ENCODE measurements at places on chromosomes 1 and 21.

DNA sequence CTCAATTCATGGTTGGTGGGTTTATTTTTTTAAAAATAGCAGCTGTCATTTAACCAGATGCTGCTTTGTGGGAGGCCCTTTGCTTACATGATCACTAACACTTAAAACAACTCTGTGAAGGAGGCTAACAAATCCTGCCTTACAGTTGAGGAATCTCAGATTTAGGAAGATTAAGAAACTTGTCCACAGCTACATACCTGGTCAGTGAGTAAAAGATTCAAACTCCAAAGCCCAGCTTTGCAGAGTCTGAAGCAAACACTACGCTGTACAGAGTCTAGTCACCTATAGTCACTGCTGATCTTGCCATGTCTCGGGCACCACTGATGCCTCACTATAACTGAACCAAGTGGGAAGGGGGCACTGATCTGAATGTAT is 535.4 kb downstream of the SMYD3 start:
- no peak for DNase-seq

GRCh38 chr1:59229138-59229537 is 67.8 kb upstream of the FGGY start:
- DNase-seq, result no peak

DNA sequence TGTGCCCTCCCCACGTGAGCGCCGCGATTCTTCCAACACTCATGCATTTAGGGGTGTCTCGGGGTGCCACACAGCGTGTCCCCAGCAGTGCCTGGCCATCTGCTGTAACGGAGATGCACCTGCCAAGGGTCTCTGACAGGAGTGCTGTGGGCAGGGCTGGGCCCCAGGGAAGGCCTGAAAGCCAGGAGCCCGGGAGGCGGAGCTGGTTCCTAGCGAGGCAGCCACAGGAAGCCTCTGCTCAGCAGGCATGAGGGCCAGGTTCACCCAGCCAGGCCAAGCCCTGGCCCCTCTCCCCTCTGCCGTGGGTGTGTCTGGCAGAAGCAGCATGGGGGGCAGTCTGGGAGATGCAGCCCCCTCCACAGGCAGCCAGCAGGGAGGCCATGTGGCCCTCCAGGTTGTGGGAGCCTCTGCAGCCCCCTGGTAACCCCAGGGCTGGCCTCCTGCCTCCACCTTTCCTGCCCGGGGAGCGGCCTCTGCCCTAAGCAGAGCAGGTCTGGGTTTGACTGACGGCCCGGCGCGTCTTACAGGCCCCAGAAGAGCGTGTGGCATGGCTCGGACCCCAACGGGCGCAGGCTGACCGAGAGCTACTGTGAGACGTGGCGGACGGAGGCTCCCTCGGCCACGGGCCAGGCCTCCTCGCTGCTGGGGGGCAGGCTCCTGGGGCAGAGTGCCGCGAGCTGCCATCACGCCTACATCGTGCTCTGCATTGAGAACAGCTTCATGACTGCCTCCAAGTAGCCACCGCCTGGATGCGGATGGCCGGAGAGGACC is 30.4 kb downstream of the SLC19A1 start:
- no peak for DNase-seq

GRCh38 chr21:42401154-42401553 is 2.5 kb upstream of the UBASH3A start:
- DNase-seq, result no peak

- DNase-seq, result no peak
These were observed 339.7 kb downstream of the PTPRC start for GRCh38 chr1:198978523-198978922.

- no peak for DNase-seq
These were observed 5.5 kb downstream of the ETNK2 start for GRCh38 chr1:204146309-204146708.

DNA sequence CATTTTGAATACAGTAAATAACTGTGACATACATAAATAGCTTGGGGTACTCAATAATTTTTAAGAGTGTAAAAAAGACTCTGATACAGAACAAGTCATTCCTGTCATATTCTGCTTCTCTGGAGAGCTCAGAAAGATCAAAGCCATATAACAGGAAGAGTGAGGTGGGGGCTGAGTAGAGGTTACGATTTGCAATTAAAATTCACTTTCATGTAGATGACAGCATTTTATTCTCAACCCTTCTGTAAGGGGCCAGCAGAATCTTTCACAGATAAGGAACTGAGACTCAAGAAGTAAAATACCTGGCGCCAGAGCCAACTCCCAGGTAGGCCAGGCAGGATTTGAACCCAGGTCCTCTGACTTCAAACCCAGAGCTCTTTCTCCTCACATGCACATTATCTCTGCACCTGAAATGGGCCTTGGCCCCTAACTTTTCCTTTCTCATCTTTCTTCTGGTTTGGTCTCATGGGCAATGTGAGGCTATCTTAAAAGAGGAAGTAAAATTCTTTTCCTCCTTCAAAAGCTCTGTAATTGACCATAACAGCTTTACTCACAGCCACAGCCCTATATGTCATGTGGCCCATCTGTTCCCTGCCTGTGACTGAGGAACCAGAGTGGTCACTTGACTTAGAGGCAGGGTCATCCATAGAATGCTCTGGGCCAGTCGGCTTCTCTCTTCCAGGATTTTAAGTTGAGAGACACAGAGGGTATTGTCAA is 80.9 kb upstream of the SYT6 start:
- DNase-seq, result no peak

- no peak for DNase-seq
These were observed 684 bp downstream of the PPIH start for GRCh38 chr1:42658877-42659337.

DNA sequence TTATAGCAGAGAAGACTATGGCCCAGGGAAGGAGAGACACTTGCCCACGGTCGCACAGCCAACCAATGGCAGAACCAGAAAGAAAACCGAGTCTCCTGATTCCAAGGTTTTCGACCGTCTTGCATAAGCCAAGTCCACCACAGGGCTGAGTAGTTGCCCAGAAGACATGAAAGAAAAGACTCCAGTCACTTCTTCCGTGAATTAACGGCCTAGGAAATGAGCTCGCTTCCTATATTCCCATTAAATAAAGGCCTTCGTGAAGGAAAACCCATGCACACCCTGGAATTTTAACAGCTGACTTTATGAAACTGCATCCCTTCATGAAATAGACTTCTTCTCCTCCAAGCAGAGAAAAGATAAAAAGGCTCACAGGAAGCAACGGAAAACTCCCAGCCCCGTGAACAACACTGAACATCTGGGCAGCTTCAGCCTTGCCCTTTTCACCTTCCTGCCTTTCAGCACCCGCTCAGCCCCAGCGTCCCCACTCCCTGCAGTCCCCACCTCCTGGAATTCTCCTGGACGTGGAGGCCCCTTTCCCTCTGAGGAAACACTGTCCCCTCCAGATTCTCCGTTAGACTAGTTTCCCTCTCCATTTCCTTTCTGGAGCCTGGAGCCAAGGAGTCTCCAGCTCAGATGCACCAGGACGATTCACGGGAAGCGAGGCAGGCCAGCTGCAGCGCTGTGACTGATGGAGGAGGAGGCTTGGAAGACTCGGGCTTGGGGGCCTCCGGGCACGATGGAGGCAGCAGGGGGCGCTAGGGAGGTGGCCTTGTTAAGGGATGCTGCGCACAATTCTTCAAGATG is 2.7 kb upstream of the MYOC start:
- DNase-seq, result peak; percentile 64

- DNase-seq, result no peak
These were observed 14.8 kb downstream of the KCNN3 start for GRCh38 chr1:154855186-154855851.

- DNase-seq, result no peak
These were observed 95.2 kb upstream of the NCAM2 start for GRCh38 chr21:20902998-20903397.

GRCh38 chr1:220119043-220119512 is 25.1 kb downstream of the IARS2 start:
- DNase-seq, result no peak

DNA sequence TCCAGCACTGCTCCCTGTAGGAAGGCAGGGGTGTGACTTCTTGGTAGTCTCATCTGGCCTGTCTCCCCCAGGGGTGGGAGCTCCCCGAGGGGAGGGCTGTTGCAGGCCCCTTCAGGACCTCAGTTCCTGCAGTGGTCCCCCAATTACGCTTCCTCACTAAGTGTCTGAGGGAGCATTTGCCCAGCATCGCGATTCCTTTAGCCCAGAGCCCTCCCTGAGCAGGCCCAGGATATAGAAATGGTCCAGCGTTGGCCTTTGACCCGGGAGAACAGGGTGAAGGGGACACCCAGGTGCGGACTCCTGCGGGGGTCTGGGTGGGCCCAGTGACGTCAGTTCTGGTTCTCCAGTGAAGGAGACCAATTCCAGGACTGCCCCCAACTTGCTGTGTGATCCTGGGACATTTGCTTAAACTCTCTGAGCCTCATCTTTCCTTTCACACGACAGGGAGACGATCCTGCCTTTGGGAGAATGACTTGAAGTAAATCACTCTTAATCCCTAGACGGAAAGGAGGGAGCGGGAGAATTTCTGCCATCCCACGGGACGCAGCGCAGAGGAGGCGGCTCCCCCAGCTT is 32.6 kb upstream of the BTG2 start:
- no peak for DNase-seq

- no peak for DNase-seq
These were observed 3.5 kb upstream of the SSX2IP start for GRCh38 chr1:84693785-84694184.

DNA sequence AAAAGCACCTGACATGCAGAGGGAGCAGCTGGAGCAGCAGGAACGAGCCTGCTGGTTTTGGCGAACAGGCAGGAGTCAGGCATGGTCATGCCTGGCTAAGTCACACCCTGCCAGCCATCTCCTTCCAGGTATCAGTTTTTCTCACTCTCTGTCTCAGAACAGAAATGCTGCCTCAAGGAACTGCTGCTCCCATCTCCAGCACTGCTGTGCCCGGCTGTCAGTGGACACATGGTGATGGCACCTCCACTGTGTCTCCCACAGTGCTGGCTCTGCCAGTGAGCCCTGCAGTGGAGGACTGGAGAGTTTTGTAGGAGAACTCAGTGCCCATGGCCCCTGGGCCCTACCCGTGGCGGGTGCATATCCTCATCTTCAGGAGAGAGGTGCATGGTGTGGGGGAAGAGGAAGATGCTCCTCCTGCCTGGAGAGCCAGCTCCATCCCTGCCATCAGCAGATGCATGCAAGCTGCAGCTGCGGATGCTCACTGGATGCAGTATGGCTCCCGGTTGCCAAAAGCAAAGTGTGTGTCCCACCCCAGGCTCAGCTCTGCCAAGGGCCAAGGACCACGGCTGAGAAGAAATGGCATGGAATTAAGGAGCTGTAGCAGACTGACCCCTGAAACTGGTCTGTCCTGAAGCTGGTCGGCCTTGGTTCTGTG is 114.7 kb downstream of the GRIK3 start:
- no peak for DNase-seq

GRCh38 chr1:222552882-222553281 is 5.0 kb upstream of the HHIPL2 start:
- DNase-seq, result no peak

DNA sequence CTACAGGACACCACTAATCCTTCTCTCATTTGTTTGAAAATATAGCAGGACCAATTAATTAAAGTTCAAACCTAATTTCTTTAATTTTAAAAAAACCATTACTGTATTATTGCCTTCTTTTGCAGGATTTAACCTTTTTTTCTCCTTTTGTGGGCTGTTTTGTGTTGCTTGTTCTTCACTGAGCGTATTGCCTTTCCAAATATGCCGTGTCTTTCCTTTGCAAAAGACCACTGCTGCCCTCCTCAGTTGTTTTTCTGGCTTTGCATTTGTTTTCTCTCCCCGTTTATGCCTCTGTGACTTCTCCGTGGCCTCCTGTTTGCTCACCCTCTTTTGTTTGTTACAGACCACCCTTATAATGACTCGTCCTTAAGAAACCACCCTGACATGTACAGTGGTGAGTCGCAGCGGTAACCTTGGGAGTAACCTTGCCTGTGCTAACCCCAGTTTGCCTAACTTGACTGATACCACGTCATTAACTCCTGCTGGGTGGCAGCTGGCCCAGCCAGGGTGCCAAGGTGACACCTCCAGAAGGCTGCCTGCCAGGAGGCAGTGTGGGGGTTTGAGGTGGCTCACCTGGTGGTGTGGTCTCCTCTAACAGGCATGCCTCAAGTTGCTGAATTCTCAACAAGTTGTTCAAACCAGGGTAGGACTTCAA is 81.1 kb upstream of the CNTN2 start:
- DNase-seq, result no peak

DNA sequence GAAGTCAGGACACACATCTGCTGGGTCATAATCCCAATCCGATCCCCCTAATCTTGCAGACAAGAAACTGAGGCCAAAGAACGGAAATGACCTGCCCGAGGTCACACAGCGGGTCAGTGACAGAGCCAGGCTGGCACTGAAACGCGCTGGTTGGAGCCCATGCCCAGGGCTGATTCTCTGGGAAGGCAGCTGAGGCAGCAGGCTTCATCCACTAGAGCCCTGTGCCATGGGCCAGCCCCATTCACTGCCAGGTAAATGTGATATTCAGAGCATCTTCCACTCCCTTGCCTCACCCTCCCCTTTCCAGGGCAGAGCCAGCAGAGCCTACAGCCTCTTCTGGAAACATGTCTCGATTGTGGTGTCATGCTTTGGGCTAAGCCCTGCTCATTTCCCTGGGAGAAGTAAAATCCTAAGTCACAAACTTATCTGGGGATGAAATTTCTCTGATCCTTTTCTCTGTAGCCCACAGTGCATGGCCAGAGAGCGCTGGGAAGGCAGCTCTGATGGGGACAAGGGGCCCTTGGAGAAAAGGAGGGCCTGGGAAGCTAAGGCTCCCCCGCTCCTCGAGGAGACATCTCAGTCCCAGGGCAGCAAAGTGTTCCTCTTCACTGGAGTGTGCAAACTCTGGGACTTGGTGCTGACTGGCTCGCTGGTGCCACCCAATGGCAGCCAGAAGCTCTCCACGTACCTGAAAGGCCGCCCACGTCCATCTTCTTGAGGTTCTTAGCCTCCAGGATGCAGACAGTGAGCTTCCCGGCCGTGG is 110.4 kb downstream of the SYT2 start:
- peak; percentile 36 for DNase-seq

DNA sequence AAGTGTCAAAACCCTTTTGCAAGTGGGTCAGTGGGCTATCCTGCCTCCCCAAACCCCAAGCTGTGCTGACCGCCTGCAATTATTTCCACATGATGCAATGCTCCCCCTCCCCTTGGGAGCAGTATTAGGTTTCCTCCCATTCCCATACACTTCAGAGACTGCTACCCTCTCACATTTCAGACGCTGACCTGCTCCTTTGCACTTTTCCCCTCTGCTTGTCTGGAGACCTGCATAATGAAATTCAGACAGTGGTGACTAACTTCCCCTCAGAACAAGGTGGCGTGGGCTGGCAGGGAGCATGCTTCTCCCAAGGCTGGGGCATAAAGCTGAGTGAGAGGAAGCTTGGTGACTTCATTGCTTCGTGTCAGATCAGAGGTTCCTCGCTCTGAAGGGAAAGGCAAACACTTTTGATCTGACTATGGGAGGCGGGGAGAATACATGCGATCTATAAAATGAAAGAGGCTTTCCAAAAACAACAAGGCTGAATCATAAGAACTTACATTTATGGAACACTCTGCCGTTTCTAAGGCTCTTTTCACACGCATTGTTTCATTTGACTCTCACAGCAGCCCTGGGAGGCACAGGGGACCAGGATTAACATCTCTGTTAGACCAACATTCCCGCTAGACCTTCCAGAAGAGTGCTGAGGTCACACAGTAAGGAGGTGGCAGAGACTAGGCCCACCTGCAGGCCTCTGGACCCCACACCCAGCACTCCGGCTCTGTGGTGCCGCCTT is 27.5 kb upstream of the ROR1 start:
- DNase-seq, result peak; percentile 61
